Stimulated activated CD4-positive, alpha-beta T cell treated with anti-CD3 and anti-CD28 coated beads, Interleukin-1b, Interleukin-23, amount 100 ng/mL, for 24 hours (primary cell): ENCODE measurements at places on chromosomes 4 and X.

- DNase-seq, result no peak
Measured at GRCh38 chr4:55661398-55662056, 25.4 kb upstream of the NMU start.

DNA sequence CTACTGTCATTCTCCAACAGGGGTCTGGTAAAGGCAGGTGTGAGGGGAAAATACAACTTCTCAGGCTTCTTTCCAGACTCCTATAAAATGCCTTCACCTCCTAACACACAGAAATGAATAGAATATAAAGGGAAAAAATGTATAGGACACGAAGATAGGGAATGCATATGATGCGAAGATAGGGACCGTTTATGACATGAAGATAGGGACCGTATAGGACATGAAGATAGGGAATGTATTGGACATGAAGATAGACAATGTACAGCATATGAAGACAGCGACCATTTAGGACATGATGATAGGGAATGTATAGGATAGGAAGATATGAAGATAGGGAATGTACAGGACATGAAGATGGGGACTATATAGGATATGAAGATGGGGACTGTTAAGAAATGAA, 10.5 kb downstream of the IRF2 start:
- no peak for DNase-seq

DNA sequence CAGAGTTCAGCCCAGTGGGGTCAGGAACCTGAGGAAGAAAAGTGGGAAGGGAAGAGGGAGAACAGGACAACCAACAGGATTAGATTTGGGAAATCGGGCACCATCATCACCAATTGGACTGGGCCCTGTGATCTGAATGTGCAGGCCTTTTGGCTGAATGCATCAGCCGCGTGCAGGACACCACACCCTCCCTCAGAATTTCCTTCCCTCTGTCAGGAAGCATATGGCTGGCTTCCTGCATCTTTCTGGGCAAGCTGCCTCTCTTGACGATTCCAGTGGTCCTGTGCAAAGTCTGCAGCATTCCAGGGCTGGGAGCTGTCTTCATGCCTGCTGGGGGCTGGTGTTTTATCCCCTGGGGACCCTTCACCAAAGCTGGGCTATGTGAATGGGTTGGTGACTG, 16.4 kb downstream of the MAGEA4 start:
- no peak for DNase-seq

GRCh38 chr4:31417040-31417439, 696.9 kb downstream of the PCDH7 start:
- no peak for DNase-seq

DNA sequence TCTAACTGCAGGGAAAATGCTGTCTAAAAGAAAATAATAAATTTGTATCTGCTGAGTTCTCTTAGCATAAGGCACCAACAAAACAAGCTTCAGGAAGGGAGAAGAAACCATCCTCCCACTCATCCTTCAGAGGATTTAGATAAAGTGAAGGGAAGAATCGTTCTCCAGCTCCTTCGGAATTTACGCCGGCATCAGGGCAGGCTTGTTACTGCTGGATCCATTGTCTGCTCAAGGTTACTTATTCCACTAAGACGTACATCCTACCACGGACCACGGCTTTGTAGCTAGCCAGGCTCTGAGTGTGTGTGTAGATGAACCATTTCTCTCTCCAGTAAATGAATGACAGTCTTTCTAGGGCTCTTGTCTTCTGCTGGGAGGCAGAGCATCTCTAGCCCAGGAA, 60.4 kb downstream of the HAND2 start:
- DNase-seq, result no peak

GRCh38 chrX:12360383-12360782, 222.1 kb downstream of the FRMPD4 start:
- DNase-seq, result no peak

- no peak for DNase-seq
Measured at GRCh38 chr4:101348995-101349800, 1.9 kb upstream of the PPP3CA start.

DNA sequence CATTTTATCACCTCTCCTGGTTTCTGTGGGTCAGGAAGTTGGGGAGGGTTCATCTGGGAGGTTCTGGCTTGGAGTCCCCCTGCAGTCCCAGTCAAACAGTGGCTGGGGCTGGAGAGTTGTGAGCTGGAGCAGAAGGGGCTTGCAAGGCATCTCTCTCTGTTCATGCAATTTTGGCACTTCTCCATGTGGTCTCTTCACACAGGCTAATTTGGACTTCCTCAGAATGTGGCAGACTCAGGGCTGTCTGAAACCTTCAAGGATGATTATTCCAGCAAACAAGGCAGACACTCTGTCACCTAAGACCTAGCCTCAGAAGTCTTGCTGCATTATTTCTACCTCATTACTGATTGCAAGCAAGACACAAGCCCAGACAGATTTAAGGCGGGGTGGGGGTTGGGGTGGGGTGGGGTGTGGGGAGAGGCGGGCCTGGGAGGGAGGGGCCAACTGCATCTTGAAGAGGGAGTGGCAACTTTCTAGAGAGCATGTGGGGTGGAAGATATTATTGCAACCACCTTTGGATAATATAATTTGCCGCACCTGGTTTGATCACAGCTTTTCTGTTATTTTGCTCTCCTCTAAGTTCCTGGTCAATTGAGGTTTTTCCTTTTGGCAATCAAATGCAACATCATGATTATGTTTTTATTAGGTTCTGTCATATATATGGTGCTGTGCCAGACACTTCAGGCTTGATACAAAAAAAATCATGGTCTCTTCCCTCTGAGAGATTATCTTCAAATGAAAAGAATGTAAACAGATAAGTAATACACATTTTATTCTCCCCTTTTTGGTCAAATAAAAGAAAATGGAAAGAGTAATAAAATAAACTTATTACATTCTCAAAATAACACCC, 799.5 kb downstream of the RPA4 start:
- DNase-seq, result no peak

GRCh38 chr4:18203966-18204365, 182.4 kb upstream of the LCORL start:
- no peak for DNase-seq

GRCh38 chr4:124807421-124807820, 94.9 kb upstream of the ANKRD50 start:
- DNase-seq, result no peak

GRCh38 chrX:142095651-142096245, 109.3 kb downstream of the MAGEC2 start:
- DNase-seq, result no peak

DNA sequence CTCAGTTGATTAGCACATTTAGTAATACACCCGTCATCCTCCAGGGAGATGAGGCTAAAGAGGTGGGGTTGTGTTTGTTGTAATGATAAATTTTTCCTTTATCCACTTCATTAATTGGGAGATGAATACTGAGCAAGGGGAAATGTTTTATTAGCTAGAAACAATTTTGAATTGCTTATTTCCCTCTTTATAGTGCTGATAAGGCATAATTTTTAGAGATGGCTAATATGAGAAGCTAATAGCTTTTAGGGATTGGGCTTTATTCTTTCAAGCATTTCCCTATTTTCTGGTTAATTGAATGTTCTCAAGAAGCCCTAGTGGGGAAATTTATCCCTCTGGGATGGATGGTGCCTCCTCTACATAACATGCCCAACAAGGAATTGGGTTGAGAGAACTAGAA, 365.2 kb upstream of the IGFBP7 start:
- DNase-seq, result no peak

DNA sequence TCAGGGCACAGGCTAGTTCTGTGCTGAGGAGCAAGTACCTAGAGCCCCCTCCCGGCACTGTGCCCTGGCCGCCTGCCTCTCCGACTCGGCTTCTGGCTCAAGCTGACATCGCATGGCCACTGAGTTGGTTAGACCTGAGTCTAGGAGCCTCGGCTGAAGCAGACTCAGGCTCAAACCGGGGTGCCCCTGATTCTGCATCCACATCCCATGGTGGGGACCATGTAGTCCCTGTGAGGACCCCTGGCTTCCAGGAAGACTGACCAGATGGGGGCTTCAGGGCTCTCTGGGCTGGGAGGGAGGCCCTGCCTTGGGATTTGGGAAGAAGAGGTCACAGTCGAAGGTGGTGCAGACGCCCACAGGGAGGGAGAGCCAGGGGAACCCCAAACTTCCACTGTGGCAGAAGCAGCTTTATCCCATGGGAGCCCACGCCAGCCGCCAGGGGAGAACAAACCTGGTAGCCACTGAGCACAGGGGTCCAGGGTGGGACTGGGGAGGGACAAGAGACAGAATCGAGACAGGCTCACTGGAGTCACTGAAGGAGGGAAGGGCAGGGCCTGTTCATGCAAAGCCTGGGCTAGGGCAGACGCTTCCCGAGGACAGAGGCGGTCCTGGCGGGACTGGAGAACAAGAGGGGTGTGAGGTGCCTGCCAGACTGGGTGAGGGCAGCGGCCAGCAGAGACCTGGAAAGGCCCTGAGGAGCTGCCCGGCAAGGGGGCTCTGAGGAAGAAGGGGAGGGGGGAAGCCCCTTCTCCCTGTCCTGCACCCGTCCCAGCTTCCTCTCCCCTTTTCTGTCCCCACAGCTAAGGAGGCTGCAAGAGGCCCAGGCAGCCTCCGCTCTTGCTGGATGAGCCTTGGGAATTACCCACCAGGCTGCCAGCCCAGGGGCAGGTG, 1.1 kb downstream of the PDE6B start:
- DNase-seq, result no peak

DNA sequence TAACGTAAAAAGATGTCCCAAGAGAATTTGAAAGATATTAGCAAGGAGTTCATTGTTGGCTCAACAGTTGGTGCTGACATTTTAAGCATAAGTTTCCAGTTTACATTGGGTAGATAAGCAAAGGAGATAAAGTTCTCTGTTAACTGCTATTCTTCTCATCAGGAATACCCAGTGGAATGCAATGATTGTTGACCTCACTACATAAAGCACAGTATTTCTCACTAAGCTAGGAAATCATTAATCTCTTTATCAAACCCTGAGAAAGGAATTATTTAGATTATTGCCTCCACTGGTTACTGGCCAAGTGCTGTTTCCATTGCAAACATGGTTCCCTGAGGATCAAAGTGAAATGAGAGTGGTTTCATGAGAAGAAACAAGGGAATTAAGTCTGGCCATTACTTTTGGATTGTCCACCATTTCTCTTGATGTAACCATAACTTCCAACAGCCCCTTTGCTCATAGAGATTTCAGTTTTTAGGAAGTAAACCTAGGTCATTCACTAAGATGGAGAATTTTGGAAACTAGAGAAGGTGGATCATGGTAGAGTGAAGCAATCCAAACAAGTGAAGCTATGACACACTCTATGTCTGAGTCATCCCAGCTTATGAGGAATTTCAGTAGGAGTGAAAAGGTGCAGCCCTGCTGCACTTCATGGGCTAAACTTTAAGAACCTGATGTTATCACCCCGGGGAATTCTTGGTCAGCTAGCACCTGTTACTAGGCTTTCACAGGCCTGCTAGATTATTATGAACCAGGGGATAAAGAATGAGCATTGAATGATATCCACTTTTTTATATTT, 163.4 kb downstream of the AREG start:
- no peak for DNase-seq

DNA sequence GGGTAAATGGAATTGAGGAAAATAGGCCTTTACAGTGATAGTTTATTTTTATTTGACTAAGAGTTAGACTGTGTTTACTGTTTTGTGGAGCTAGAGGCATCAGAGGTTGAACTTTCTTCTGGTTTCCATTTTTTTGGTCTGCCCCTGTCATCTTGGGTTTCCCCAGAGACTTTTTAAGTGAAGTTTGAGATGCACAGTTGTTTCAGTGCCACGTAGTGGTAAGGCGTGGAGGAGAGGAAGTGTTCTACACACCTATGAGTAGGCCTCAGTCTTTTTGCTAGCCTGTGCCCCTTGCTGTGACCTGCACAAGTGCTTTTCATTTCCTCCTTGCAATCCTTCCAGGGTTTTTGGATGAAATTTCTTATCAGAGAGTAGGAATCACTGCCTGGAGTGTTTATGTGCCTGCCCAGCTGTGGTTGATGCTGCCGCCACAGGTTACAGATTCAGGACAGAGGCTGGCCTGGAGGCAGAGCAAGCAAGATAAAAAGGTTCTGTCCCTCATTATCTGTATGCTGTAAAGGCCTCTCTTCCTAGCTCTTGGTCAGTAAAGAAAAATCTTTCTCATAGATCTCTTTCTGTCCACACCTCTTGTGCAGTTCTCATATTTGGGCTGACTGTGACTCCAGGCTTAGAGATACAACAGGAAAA, 12.5 kb upstream of the HSFX4 start:
- no peak for DNase-seq

- no peak for DNase-seq
Measured at GRCh38 chr4:184298254-184298653, 80.6 kb upstream of the ENPP6 start.

DNA sequence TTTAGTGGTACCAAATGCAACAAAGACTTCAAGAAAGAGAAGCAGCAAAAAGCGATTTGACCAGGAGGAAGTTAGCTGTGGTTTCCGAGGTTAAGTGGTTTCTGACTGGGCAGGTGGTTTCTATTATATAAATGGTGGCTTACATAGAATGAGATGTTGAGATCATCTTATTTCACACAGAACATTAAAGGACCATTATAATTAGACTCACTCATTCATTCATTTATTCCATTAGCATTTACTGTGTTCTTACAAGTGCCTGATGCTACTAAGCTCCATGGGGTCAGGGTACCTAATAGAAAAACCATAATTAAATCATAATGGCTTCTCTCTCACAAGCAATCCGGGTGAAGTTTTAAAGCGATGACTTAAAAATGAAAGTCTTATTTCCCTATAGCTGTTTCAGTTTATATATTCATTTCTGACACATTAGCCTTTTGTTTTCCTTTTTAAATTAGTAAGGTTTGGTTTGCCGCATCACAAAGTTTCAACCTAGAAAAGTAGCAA, 10.6 kb downstream of the TSPAN6 start:
- no peak for DNase-seq

GRCh38 chr4:87317527-87317926, 5.2 kb downstream of the HSD17B13 start:
- DNase-seq, result no peak

DNA sequence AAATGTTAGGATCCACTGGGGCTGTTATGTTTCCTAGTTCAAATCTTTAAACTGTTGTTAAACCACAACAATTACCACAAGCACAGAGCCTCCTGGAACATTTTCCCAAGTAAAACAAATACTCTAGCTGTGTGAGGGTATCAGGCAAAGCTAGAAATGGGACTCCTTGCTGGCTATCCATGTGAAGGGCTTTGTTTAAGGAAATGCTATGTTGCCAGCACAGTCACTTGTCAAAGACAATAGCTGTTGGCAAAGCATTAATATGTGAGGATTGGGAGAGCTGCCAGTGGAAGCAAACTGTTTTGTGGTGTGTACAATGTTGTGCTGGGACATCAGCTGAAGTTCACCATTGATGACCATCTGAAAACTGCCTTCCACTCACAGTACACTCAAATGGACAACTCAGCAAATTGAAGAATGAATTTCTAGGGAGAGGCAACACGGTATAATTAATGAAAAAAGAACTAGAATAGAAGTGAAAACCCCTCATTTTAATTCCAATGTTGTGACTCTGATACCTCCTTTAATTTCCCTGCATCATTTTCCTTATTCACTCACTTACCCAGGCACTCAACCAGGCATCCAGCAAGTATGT, 100.8 kb downstream of the ANXA3 start:
- DNase-seq, result no peak

- no peak for DNase-seq
Measured at GRCh38 chr4:138341739-138342415, 99.7 kb upstream of the SLC7A11 start.

DNA sequence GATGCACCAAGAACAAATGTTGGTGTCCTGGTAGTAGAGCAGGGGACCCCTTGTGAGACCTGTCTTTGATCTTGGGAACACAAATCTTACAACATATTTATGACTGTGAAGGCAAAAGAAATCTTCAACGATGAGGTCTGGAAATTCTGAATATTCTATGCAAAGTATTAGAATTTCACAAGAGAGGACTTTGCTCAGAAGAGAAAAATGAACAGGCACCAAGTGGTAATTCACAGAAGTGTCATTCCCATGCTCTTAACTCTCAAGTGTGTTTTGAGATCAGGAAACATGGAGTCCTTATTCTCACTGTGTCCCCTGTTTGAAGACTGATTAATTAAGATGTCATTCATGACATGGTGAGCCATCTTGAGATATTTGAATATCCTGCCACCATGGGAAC, 52.5 kb downstream of the COQ2 start:
- no peak for DNase-seq
